ENCODE measurements at places on chromosomes 5 and 9. TPM values are rescaled to one million over a fixed set of nuclear protein-coding genes. Genes with fewer than 3 reads are reported as not detected.

The CCDC112 gene
- 2.2 TPM for total RNA-seq

The TBCA gene
- 237 TPM for total RNA-seq

The TXNDC8 gene
- total RNA-seq: not detected

The PLAC8L1 gene
- total RNA-seq: 0.96 TPM

The ZDHHC11 gene
- 7.2 TPM for total RNA-seq

The C7 gene
- not detected for total RNA-seq

The LCN2 gene
- not detected for total RNA-seq

The LCN9 gene
- total RNA-seq: not detected

The POMT1 gene
- 35.3 TPM for total RNA-seq

The PCA3 gene
- not detected for total RNA-seq

The ABCA1 gene
- 0.83 TPM for total RNA-seq

The SOHLH1 gene
- not detected for total RNA-seq

The DNAI1 gene
- not detected for total RNA-seq

GRCh38 chr9:95268681-95269080, 48.8 kb downstream of the FANCC start:
- H3K27ac ChIP-seq: no peak overlapping the region
- H3K4me3 ChIP-seq: no peak overlapping the region
- no peaks in the 10 kb centered on the region for H3K27me3 ChIP-seq
- no peaks in the 10 kb centered on the region for H3K4me1 ChIP-seq

- H3K36me3 ChIP-seq: no peaks in the 10 kb centered on the region
- no peak for DNase-seq
- peaks cover 3% of the 10 kb centered on the region for H3K27me3 ChIP-seq
Observed at GRCh38 chr9:131833906-131834305, 94.0 kb upstream of the RAPGEF1 start.

- H3K4me1 ChIP-seq: no peaks in the 10 kb centered on the region
- H3K4me3 ChIP-seq: no peak overlapping the region
- no peak overlapping the region for H3K27ac ChIP-seq
Observed at GRCh38 chr5:58138791-58139190, 321.1 kb downstream of the PLK2 start.

GRCh38 chr9:5186416-5187169, 1.2 kb upstream of the INSL6 start:
- no peaks in the 10 kb centered on the region for H3K27me3 ChIP-seq
- H3K27ac ChIP-seq: no peak overlapping the region
- peaks cover 7% of the 10 kb centered on the region for H3K4me1 ChIP-seq
- DNase-seq: peak; percentile 64

DNA sequence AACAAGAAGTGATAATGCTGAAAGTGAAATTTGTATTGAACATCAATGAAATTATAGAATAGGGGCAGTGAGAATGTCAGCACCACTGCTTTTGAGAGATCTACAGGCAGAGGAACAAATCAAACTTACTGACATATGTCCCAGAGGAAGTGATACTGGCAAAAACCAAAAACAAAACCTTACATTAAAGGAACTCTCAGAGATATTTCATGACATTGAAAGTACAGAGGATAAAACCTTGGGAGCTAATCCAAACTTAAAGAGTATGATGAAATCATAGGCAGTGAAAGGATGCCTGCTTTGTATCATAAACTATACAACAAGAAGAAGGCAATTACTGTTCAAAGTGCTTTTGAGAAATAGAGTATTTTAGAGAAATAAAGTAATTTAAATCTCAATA, 90.4 kb upstream of the SV2C start:
- H3K36me3 ChIP-seq: no peaks in the 10 kb centered on the region
- H3K4me3 ChIP-seq: no peak overlapping the region
- no peaks in the 10 kb centered on the region for H3K4me1 ChIP-seq
- H3K27me3 ChIP-seq: no peaks in the 10 kb centered on the region

DNA sequence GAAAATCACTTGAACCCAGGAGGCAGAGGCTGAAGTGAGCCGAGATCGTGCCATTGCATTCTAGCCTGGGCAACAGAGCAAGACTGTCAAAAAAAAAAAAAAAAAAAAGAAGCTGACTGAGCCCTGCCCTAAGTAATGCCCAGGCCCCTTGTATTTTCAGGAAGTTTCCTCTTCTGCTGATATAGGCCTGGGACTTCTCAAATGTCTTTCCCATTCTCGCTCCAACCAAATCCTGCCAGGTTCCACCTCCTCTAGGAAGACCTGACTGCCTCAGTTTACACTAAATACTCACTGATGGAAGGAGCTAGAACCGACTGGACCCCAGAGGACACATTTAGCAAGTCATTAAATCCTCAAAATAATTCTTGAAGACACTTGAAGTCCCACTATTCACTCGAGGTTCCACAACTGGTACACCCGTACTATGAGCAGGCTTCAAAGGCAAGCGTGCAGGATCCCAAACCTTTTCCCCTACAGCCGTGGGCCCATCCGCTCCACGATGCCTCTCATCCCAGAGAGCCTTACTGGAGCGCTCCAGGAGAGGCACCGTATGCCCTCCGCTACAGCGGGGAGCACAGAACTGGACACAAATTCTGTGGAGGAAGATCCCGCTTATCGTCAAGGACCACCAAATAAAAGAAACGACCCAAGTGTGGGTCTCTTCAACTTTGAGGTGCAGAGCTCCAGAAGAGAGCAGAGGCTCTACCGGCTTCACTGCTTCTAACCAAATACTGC, 676 bp downstream of the NOL6 start:
- H3K36me3 ChIP-seq: peaks cover 36% of the 10 kb centered on the region
- H3K27ac ChIP-seq: peak overlapping the region; percentile 45
- peak overlapping the region; percentile 76 for H3K4me3 ChIP-seq

GRCh38 chr9:99349870-99350269, 127.8 kb downstream of the SEC61B start:
- no peaks in the 10 kb centered on the region for H3K36me3 ChIP-seq
- DNase-seq: no peak
- H3K27me3 ChIP-seq: no peaks in the 10 kb centered on the region
- no peak overlapping the region for H3K4me3 ChIP-seq
- no peaks in the 10 kb centered on the region for H3K4me1 ChIP-seq
- no peak overlapping the region for H3K27ac ChIP-seq

GRCh38 chr5:170327168-170327567, 29.6 kb upstream of the LCP2 start:
- no peak overlapping the region for H3K27ac ChIP-seq
- peaks cover 54% of the 10 kb centered on the region for H3K4me1 ChIP-seq
- H3K27me3 ChIP-seq: no peaks in the 10 kb centered on the region
- no peak for DNase-seq

GRCh38 chr9:517993-518392, 303.3 kb downstream of the DOCK8 start:
- H3K27ac ChIP-seq: no peak overlapping the region
- peaks cover 25% of the 10 kb centered on the region for H3K4me1 ChIP-seq
- H3K27me3 ChIP-seq: no peaks in the 10 kb centered on the region

GRCh38 chr5:172846677-172847076, 12.6 kb downstream of the ERGIC1 start:
- H3K4me3 ChIP-seq: no peak overlapping the region
- peaks cover 4% of the 10 kb centered on the region for H3K36me3 ChIP-seq
- H3K4me1 ChIP-seq: peaks cover 15% of the 10 kb centered on the region
- H3K27me3 ChIP-seq: no peaks in the 10 kb centered on the region
- no peak overlapping the region for H3K27ac ChIP-seq

- no peaks in the 10 kb centered on the region for H3K4me1 ChIP-seq
- H3K27me3 ChIP-seq: no peaks in the 10 kb centered on the region
- no peaks in the 10 kb centered on the region for H3K36me3 ChIP-seq
- no peak overlapping the region for H3K27ac ChIP-seq
- H3K4me3 ChIP-seq: no peak overlapping the region
Observed at GRCh38 chr9:38361473-38361850, 31.0 kb upstream of the ALDH1B1 start.

- H3K36me3 ChIP-seq: no peaks in the 10 kb centered on the region
- no peaks in the 10 kb centered on the region for H3K4me1 ChIP-seq
- DNase-seq: no peak
- no peaks in the 10 kb centered on the region for H3K27me3 ChIP-seq
Observed at GRCh38 chr5:167893271-167893670, 398.2 kb upstream of the WWC1 start.

DNA sequence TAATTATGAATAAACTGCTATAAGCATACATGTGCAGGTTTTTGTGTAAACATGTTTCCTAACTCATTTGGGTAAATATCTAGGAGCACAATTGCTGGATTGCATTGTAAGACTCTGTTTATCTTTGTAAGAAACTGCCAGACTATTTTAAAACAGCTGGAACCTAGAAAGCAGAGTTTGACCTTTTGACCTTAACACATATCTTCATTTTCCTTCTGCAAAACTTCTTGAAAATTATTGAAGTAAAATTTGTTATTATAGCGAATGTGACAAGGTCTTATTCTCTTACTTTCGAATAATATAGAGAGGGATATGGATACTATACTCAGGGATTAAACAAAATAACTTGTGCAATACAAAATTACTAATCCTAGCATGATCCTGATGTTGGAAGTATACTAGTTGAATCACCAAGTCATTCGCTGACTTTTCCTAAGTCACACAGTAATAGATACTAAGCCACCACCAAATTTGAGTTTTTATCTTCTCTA, 3.2 kb upstream of the ANXA1 start:
- DNase-seq: no peak
- no peak overlapping the region for H3K4me3 ChIP-seq
- peaks cover 35% of the 10 kb centered on the region for H3K4me1 ChIP-seq

GRCh38 chr5:132103969-132104391, 30.4 kb downstream of the CSF2 start:
- H3K27ac ChIP-seq: peak overlapping the region; percentile 69
- DNase-seq: no peak
- H3K4me1 ChIP-seq: peaks cover 69% of the 10 kb centered on the region
- H3K36me3 ChIP-seq: no peaks in the 10 kb centered on the region
- H3K4me3 ChIP-seq: no peak overlapping the region

GRCh38 chr5:176169393-176170063, 68.7 kb upstream of the SIMC1 start:
- no peaks in the 10 kb centered on the region for H3K27me3 ChIP-seq
- no peak overlapping the region for H3K4me3 ChIP-seq
- no peak for DNase-seq
- no peak overlapping the region for H3K27ac ChIP-seq
- H3K4me1 ChIP-seq: no peaks in the 10 kb centered on the region
- H3K36me3 ChIP-seq: no peaks in the 10 kb centered on the region

- DNase-seq: no peak
- H3K36me3 ChIP-seq: no peaks in the 10 kb centered on the region
- H3K27ac ChIP-seq: no peak overlapping the region
- no peaks in the 10 kb centered on the region for H3K27me3 ChIP-seq
- no peaks in the 10 kb centered on the region for H3K4me1 ChIP-seq
- no peak overlapping the region for H3K4me3 ChIP-seq
Observed at GRCh38 chr5:68898951-68899471, 194.8 kb upstream of the SLC30A5 start.

DNA sequence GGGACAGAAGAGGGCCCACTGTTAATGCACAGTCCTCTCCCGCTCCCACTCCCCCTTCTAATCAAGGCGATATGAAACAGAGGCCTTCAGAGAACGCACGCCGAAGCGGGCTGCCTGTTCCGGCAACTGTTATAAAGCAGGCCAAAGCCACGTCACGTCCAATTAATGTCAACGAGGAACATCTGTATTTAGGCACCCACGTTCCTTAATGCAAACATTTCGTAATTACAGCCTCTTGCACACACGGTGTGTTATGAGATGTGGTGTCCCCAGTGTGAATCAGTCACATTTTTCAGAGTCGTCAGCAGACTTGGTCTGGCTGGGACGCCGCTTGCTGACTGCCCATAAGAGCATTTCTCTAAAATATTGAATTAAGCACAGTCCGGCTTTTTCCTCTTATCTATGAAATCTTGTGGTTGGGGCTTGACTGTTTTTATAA, 339.0 kb downstream of the NSG2 start:
- no peaks in the 10 kb centered on the region for H3K4me1 ChIP-seq
- no peak overlapping the region for H3K4me3 ChIP-seq
- no peak for DNase-seq
- peaks cover 5% of the 10 kb centered on the region for H3K27me3 ChIP-seq
- no peak overlapping the region for H3K27ac ChIP-seq

DNA sequence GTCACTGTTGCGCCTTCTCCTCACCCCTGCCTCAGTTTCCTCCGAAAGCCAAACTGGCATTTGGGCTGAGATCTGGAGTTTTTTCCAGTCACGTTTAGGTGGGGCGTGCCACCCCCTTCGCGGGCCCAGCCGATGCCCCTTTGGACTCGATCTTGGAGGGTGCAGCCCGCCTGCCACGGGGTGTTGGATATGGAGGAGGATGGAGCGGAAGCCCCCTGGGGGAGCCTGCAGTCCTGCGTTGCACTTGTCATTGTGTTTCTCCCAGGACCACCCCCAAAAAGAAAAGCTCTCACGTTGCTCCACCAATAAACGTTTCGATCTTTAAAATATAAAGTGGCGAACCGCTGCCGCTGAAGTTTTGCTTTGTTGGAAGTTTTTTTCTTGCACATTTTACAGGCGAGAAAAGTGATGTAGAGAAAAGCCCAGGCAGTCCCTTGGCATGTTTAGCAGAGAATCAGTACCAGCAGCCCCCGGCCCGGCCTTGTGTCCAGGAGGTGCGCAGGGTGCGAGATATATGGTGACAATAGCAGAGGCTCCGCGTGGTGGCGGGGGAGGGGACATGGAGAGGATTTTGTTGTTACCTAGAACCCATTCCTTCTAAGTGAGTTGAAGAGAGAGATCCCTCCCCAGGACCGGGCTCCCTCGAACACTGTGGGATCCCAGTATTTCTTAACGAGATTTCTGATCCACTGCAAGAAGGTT, 681 bp downstream of the F2R start:
- DNase-seq: no peak
- H3K36me3 ChIP-seq: no peaks in the 10 kb centered on the region
- peak overlapping the region; percentile 77 for H3K4me3 ChIP-seq

DNA sequence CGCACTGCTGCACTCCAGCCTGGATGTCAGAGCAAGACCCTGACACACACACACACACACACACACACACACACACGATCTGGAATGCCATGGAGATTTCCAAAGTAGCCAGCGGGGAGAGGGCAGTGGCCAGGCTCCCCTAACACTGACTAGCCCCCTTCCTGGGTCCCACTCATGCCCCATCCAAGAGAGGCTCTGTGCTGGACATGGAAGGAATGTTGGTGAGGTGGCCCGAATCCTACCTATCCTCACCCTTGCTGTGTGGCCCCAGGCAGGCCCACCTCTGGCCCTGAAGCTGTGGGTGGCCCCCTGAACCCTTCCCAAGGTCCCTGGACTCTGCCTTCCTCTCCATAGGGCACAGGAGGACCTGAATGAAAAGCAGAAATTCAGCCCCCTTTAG, 7.3 kb downstream of the BRD3 start:
- no peaks in the 10 kb centered on the region for H3K36me3 ChIP-seq
- H3K27ac ChIP-seq: no peak overlapping the region
- DNase-seq: no peak
- no peak overlapping the region for H3K4me3 ChIP-seq
- peaks cover 27% of the 10 kb centered on the region for H3K4me1 ChIP-seq
- H3K27me3 ChIP-seq: no peaks in the 10 kb centered on the region

- no peak overlapping the region for H3K27ac ChIP-seq
- no peaks in the 10 kb centered on the region for H3K36me3 ChIP-seq
- no peaks in the 10 kb centered on the region for H3K4me1 ChIP-seq
- DNase-seq: no peak
- no peak overlapping the region for H3K4me3 ChIP-seq
Observed at GRCh38 chr9:112605963-112606699, 111.8 kb downstream of the INIP start.
